ENCODE measurements at places on chromosomes 2 and 18. TPM values are rescaled to one million over a fixed set of nuclear protein-coding genes. Genes with fewer than 3 reads are reported as not detected.

The ASB18 gene
- total RNA-seq: not detected

The TCF7L1 gene
- total RNA-seq: 0.14 TPM

The EMILIN2 gene
- 49.1 TPM for total RNA-seq

The CRYGD gene
- total RNA-seq: not detected

The ERMN gene
- 8.8 TPM for total RNA-seq

Measured in natural killer cell treated with Interleukin-12 subunit alpha and Interleukin-12 subunit beta and Interleukin-15 and Interleukin-18, amount 100 ng/mL, for 72 hours (primary cell).